ENCODE measurements at places on chromosomes 2 and 18.

DNA sequence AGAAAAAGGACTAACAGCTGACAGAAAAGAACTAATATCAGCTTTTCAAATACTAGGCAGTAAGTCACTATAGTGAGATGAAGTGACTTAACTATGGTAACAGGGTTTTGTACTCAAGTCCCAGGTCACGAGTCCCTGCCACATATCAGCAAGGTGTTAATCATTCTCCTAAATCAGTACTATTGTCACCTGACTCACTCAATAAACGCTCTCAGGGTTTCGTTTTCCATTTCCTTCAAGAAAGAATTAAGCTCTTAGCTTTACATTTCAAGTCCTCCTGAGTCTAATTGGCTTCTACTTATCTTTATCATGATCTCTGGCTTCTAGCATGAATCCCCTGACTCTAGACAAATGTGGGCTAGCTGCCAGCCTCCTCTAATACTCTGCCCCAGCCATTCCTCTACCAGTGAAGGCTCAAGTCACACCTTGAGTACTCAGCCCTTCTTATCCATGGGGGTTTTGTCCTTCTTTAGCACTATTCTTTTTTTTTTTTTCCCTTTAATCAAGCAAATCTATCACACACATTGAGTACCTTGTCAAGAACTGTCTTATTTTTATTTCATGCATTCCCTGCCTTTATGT is 20.0 kb downstream of the BUB1 start:
- no peak for DNase-seq

DNA sequence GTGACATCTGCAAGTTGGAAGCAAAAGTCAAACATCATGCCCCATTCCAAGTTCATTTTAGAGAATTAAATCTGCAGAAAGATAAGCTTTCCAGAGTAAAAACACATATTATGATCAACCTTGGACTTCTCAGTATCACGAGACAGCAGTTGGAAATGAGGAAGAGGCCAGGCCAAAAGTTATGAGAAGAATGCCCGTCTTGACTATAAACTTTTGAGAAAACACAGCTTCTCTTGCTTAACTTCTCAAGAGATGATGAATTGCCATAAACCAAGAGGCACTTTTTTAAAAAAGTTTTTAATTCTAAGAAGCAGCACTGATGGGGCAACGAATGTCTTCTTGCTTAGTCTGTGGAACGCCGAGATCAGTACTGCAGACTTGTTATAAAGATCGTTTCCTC is 52.6 kb upstream of the NFU1 start:
- DNase-seq, result no peak

GRCh38 chr2:120316071-120316470 is 29.9 kb upstream of the INHBB start:
- no peak for DNase-seq

DNA sequence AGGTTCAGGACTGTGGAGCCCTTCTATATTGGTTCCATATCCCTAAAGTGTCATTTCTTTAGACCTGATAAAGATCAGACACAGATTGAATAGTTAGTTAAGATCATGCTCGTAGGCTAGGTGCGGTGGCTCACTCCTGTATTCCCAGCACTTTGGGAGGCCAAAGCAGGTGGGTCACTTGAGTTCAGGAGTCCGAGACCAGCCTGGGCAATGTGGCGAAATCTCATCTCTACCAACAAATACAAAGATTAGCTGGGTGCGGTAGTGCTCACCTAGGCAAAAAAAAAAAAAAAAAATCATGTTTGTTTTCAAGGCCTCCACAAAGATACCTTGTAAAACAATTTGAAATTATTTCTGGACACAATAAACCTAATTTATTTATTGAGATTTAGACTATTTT is 4.6 kb upstream of the ANKAR start:
- no peak for DNase-seq

- DNase-seq, result no peak
Observed at GRCh38 chr2:163155279-163155883, 316.8 kb upstream of the KCNH7 start.

DNA sequence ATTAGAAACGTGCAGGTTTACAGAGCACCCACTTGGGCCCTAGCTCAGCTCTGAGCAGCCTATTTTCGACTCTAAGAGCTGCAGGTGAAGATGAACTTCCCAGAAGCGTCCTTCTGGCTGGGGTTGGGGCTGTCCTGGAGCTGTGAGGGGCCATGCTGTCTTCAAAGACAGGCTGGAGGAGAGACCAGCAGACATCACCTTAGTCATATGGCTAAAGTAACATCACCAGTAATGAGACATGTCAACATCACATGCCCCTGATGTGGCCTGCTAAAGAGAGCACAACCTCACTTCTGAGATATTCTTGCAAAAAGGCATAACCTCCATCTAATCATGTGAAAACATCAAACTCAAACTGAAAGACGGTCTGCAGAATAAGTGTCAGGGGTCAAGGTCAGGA is 87.2 kb upstream of the ZNF532 start:
- DNase-seq, result no peak

DNA sequence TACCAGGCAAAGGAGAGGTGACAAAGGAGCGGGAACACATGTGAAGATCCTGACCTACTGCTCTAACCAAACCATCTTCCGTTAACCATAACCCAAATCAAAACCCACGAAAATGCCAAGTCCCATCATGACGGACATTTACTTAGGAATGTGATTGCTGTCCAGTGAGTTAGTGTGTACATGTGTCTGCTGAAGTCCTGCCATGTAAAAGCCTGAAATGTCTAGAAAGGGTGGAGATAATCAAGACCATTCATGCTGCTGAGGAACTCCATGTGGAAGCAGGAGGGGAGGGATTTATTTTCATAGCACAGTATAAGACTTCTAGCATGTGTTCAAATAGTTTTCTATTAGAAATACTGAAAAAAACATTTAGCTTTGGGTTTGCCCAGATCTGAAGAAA is 137.0 kb upstream of the BOD1L2 start:
- DNase-seq, result no peak

DNA sequence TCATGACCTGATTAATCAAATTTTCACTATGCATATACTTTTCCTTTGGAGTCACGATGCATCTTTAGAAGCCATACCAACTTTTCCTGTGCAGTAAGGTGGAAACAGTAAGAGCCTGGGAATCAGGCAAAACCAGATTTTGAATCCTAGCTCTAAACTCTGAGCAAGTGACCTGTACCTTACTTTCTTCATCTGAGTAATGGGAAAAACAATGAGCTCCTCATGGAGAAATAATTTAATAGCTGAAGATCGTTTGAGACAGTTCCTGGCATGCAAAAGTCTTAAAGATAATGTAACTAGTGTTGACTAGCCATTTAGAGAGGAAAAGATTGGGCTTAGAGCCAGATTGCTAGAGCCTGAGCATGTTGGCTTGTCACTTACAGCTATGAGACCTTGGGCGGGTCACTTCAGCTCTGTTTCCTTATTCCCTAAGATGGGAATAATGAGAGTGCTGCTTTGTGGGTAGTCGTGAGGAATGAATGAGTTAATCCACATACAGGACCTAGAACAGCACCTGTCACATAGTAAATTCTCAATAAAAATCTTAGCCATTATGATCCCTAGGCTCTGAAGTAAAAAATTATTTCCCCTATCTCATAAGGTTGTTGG is 17.7 kb upstream of the CCNYL1 start:
- DNase-seq, result no peak

DNA sequence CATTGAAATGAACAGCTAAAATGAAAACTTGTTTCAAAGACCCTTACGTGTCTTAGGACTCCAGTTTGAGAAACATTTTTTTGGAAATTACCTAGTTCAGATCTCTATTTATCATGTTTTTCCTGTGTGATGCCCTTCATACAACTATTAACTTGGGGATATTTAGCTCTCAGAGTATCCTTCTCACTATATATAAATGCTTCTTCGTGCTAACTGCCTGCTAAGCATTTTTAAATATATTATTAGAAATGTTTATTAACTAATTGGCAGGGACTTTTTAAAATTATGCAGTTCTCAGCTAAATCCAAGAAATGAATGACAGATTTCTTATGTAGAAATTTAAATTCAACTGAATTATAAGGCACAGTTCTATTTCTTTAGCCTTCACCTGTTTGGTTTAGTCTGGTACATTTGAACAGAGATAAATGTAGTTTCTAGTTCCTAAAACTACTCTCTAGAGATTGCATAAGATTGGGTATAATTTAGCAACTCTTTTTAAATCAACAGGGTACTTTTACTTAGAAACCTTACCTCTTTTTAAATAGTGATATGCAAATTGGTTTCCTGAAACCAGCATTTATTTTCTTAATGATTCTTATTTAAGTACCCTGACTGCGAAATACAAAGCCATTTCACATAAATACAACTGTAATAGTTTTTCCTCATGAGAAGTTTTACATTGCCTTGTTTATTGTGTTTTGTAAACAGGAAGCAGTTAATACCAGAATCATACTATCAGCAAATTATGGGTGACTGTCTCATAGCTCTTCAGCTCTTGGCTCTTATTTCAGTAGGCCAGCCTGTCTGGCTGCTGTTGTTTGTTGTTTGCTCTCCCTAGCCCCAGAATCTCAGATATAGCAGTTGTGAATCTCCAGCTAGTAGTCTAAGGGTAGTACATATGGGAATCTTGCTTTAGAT is 140.7 kb downstream of the PTRHD1 start:
- no peak for DNase-seq

- DNase-seq, result no peak
Observed at GRCh38 chr2:210440206-210440605, 36.4 kb downstream of the LANCL1 start.

DNA sequence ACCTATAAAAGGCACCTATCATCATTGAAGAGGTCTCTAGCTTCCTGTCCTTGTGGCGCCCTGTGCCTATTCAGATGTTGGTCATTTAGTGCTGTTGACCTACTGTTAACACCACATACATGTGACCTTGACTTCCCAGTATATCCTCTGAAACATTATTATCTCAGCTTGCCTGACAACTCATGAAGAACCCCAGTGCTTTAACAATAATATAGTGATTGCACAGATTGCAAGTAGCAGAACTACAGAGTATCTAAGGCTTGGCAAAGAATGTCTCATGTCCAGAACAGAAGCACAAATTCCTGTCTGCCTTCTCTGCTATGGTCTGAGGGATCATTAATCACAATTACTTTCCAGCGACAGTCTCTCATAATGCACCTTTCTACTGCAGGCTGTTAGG is 165.3 kb downstream of the LCLAT1 start:
- DNase-seq, result no peak

DNA sequence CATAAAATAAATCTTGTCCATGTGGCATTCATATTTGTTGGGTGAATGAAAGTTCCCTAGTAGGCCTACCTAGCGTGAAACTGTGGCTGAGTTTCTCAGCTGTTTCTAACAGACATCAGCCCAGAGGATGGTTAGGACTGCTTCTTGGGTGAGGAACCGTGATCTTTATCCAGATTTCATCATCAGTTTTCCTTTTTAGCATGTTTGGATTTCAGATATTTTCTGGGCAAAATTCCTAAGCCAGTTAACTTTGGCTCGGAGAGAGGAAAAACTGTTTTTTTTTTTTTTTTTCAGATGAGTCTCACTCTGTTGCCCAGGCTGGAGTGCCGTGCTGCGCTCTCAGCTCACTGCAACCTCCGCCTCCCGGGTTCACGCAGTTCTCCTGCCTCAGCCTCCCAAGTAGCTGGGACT is 53.5 kb downstream of the DGKD start:
- no peak for DNase-seq

GRCh38 chr18:67475673-67476072 is 40.8 kb downstream of the DSEL start:
- no peak for DNase-seq

All from hypothalamus (tissue), 51 donors.